Stimulated activated CD8-positive, alpha-beta memory T cell treated with anti-CD3 and anti-CD28 coated beads, Interleukin-4, amount 100 ng/mL, for 24 hours (primary cell): ENCODE measurements at places on chromosomes 3 and 15.

DNA sequence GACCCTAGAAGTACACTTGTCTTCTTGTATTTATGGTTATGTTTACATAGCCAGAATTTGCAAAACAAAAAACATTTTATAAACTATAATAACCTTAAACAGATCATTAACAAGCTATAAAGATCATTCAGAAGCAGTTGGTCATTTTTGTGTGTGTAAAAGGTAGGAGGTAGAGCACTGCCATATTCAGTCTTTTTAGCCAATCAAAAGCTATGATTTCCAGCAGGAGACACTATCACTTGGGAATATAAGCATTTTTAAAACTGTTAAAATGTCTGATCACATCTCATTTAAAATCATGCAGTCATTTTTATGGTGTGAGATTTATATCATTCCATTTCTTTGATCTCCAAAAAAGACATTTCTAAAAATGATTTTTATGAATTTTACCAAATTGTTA lies 42.6 kb upstream of the ATP2C1 start:
- DNase-seq = no peak

GRCh38 chr3:96915445-96915844 lies 101.1 kb downstream of the EPHA6 start:
- no peak for DNase-seq

- no peak for DNase-seq
Observed at GRCh38 chr3:188152660-188153436, 1.1 kb upstream of the LPP start.

DNA sequence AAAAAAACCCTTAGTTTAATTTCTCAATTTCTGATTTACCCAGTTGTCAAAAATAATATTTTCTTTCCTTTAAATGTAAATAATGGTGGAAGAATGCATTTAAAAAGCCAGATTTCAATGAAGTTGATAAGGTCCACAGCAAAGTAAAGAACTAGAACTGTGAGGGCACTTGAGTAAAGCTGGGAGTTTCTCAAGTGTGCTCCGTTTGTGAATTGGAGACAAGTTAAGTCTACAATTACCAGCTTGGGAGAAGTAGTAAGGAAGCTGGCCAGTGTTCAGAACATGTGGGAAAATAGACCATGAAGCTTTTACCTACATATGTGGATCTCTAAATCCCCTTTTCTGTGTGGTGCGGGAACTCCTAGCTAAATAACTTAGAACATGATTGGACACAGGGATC lies 239.4 kb downstream of the OXSM start:
- no peak for DNase-seq

DNA sequence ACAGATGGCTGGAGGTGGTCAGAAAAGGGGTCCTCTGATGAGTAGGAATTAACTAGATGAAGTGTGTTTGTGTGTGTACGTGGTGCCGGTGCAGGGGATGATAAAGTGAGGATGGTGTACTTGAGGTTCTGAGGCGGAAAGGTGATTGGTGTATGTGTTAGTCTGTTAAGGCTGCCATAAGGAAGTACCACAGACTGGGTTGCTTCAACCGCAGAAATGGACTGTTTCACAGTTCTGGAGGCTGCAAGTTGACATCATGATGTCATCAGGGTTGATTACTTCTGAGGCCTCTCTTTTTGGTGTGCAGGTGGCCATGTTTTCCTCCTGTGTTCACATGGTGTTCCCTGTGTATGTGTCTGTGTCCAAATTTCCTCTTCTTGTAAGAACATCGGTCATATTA lies 202.4 kb upstream of the RGMA start:
- DNase-seq = no peak

GRCh38 chr15:96051598-96051997 lies 278.9 kb upstream of the NR2F2 start:
- DNase-seq = no peak

GRCh38 chr15:64447536-64448315 lies 12.7 kb upstream of the ZNF609 start:
- DNase-seq = no peak

DNA sequence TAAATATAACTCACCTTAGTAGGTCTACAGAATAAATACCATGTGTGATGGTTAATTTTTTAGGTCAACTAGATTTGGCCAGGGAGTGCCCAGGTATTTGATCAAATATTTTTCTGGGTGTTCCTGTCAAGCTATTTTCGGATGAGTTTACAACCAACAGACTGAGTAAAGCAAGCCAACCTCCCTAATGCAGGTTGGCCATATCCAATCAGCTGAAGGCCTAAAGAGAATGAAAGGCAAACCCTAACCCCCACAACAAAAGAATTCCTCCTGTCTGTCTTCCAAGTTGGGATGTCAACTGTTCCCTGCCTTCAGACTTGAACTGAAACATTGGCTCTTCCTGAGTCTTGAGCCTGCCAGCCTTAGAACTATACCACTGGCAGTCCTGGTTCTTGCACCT lies 28.6 kb downstream of the TASOR start:
- no peak for DNase-seq

DNA sequence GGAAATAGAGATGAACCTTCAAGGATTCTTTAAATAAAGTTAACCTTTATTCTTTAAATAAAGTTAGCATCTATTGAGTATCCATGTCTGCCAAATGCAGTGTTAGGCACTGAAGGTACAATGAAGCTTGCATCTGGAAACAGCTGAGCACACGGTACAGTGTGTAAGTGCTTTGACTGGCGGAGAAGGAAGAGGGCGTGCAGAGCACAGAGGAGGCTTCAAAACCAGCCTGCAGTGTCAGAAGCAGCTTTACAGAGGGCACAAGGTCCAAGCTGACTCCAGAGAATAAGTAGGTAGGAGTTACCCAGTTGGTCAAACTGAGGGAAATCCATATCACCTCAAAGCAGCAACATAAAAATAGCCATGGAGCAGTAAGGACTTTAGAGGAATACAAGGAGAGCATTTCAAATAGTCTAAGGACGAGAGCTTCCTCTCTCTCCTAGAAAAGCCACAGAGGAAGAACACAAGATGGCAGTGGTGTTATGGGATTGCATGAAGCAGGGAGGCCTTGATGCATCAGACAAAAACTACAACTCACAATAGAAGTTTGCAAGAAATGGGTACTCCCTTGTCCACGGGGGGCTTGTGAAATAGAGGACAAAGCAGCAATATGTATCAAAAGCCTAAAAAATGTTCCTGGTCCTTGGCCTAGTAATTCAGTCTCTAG lies 60.3 kb upstream of the PPP2R3A start:
- DNase-seq = no peak

DNA sequence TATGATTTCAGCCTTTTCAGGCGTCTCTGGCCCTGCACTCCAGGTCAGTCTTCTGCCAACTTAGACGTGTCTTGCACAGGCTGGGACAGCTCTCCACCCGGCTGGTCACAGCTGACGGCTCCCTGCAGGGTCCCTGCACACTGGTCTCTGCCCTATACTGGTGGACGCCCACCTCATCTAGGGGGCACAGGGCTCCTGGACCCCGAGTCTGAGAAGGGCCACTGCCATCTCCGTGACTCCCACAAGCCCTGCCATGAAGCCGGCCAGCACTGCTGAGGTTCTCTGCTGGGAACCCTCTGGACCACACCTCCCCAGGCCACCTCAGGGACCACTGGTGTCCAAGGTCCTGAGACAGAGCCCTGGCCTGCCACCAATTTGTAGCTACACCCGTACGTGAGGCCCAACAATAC lies 40.5 kb downstream of the CYFIP1 start:
- DNase-seq = no peak

GRCh38 chr3:56782906-56783305 lies 18.8 kb downstream of the ARHGEF3 start:
- no peak for DNase-seq

DNA sequence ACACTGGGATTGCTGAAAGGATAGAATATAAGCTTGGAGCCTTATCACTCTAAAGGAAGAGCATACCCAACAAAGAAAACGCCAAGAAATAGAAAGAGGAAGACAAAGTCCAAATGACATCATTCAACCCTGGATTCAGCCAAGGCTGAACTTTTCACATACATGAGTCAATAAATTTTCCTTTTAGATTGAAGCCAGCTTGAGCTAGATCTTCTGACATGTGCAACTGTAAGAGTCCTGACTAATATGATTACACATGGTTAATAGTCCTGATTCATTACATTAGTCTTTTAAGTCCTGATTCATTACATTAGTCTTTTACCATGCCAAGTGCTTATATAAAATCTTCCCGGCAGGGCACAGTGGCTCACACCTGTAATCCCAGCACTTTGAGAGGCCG lies 13.6 kb upstream of the DENND6A start:
- DNase-seq = no peak

GRCh38 chr3:152857082-152857481 lies 22.2 kb downstream of the P2RY1 start:
- DNase-seq = no peak

- no peak for DNase-seq
Observed at GRCh38 chr15:71889385-71889784, 79.0 kb downstream of the NR2E3 start.

DNA sequence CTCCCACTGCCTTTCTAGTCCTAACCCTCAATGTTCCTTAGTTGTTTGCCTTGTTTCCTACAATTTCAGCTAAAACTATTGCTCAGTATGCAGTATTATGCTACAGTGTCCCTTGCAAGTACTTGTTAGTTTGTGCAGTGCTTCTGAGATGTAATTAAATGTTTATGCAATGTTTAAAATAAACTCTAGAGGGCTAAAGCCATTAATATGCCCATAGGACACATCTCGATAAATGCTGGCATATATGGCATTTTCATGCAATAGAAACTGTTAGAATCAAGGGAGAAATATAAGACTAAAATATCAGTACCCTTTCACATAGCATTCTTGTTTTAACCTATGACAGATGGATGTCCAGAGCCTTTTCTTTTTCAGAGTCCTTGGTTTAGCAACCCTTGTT lies 59.8 kb upstream of the ACKR4 start:
- no peak for DNase-seq

GRCh38 chr3:150497956-150498355 lies 48.3 kb downstream of the SERP1 start:
- DNase-seq = no peak

- no peak for DNase-seq
Observed at GRCh38 chr3:29281094-29281343, 148 bp downstream of the RBMS3 start.

DNA sequence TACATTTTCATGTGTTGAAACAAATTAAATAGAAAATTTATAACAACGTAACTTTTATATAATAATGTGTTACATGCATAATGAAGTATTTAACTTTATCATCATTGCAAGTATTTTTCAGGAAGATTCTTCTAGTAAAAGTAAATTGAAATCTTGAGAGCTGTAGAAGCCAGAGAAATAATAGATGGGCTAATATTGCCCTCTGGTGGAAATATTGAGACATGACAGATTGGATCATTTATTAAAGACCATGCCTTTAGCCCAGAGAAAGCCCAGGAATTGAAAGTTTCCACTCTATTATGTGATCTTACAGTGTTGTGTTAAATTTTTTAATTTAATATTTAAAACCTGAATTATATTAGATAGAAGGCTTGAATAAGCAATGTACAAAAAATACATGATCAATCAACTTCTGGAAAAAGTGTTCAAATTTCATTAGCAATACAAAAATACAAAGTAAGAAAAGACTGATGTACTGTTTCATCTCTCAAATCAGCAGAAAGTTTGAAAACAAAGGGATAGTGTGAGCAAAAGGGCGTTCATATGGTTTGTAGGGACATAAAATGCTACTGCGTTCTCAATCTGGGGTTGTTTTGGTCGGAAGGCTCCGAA lies 52.7 kb upstream of the SPTSSB start:
- DNase-seq = no peak

- DNase-seq = no peak
Observed at GRCh38 chr15:78102741-78103140, 10.4 kb downstream of the SH2D7 start.

DNA sequence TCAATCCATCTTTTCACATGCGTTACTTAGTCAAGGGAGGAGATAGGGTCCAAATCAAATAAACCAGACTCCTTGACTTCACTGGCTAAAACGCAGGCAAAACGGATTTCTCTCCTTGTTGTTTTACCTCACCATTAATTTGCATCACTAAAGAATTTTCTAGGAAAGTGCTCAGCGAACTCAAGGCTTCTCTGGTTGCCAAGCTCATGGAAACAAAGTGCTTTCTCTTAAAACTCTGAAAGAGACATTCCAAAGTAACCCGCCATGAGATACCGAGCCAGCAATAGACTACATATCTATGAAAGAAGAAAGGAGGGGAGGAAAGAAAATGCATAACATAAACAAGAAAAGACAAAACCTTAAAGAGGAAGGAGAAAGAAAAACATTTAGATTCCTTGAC lies 211.7 kb upstream of the WNT5A start:
- no peak for DNase-seq

DNA sequence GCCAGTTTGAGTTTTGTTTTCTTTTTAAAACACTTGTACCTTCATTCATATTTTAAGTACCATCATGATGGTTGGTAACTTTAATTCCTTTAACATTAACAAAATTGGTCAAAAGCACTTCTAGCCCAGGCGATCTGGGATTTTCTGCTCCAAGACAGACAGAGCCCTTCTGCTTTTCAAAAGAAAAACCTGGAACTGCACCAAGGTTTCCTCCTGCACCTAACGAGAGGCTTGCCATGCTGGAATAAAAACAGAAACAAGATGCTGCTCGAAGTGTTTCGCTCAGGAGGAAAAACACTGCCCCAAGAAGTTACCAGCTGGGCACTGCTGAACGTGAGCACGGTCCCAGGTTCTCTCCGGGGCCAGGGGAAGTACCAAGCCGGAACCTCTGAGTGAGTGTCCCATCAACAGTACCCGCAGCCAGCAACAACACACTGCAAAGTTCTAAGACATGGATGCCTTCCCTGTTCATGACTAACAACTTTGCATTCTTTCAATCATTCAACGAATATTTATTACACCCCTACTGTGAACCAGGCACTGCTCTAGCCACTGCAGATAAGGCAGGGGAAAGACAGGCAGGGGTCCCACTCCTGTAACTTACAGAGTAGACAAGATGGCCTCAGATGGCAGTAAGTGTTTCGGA lies 98.8 kb downstream of the XXYLT1 start:
- no peak for DNase-seq

DNA sequence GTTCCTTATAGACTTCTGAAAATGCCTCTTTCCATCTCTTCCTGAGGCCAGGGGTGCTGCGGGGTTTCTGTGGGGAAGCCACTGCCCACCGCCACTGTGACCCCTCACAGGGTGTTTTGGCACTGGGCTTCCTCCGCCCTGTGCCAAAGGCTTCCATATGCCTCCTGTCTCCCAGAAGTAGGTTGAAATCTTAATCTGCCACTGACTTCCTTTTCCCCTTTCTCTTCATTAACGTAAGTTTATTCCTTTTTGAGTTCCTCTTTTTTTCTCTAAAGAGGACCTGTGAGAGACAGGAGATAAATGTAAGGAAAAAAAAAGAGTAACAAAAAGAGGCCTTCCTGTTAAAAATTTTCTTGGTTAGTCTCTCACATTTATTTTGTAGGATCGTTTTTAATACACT lies 220.5 kb downstream of the CTNNB1 start:
- no peak for DNase-seq

DNA sequence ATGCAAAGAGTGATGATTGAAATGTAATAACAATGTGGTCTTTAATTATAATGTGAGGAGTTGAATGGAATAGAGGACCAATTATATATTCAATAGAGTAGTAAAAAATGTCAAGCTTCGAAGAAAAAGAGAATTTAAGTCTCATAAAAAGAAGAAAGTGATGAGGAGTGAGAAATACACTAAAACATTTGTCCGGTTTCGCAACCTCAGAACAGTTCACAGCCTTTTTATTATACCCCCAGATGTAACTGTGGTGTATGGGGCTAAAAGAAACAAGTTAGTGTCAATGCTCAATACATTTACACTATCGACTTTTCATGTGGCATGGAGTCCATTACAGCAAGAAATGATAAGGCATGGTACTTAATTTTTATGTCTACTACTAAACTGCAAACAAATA lies 386.5 kb upstream of the ATP11B start:
- DNase-seq = no peak

- no peak for DNase-seq
Observed at GRCh38 chr15:77606142-77607034, 26.3 kb downstream of the LINGO1 start.

- no peak for DNase-seq
Observed at GRCh38 chr3:3726549-3726948, 72.7 kb upstream of the LRRN1 start.
